ENCODE measurements at places on chromosomes 4 and X.

GRCh38 chr4:8343262-8343966 lies 73.9 kb downstream of the HTRA3 start:
- no peak for DNase-seq

DNA sequence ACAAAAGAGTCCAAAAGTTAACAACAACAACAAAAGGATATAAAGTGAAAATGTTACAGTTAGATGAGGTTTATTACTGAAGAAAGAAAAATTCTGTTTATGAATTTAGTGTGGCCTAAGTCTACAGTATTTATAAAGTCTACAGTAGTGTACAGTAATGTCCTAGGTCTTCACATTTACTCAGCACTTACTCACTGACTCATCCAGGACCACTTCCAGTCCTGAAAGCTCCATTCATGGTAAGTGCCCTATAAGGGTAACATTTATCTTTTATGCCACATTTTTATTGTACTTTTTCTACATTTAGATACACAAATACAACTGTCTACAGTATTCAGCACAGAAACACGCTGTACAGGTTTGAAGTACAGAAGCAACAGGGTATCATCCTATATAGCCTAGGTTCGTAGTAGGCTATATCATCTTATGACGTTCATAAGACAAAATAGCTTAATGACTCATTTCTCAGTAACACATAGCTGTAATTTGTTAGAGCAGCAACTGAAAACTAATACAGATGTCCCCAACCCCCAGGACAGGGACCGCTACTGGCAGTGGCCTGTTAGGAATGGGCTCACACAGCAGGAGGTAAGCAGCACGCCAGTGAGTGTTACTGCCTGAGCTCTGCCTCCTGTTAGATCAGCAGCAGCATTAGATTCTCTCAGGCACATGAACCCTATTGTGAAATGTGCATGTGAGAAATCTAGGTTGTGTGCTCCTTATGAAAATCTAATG lies 61.3 kb downstream of the CENPC start:
- no peak for DNase-seq

GRCh38 chrX:29447867-29448266 lies 767.5 kb upstream of the MAGEB2 start:
- DNase-seq: no peak

GRCh38 chrX:1601768-1602085 lies 10.3 kb downstream of the AKAP17A start:
- DNase-seq: no peak

- DNase-seq: no peak
These were observed 51.2 kb upstream of the KLF3 start for GRCh38 chr4:38612646-38613414.

Data from stimulated activated CD4-positive, alpha-beta T cell treated with anti-CD3 and anti-CD28 coated beads, TNF-alpha, amount 100 ng/mL, for 4 hours (primary cell).